ENCODE measurements at places on chromosomes 1 and 21.

GRCh38 chr1:3332043-3332442 is 122.4 kb upstream of the ARHGEF16 start:
- no peak for DNase-seq

DNA sequence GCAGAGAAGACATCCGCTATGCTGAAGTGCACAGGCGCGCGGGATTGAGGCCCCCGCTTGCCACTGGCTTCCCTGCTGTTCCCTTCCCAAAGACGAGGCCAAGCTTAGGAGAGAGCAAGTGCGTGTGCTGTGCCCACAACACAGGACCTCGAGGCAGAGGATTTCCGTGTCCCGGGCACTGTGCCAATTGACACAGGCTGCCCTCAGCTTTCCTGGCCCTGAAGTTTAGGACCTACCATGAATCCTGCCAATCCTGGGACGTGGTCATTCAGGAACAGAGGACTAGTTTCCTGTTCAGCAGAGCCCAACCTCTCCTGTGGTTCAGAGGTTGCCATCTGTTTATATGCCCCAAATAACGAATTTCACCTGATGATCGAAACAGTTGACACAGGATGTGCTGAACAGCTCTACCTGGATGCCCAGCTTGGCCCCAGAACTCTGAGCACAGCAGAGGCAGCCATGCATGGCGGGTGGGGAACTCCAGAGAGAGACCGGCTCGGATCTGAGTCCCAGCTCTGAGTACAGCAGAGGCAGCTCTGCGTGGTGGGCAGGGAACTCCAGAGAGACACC is 22.0 kb downstream of the SLC37A1 start:
- DNase-seq, result no peak

DNA sequence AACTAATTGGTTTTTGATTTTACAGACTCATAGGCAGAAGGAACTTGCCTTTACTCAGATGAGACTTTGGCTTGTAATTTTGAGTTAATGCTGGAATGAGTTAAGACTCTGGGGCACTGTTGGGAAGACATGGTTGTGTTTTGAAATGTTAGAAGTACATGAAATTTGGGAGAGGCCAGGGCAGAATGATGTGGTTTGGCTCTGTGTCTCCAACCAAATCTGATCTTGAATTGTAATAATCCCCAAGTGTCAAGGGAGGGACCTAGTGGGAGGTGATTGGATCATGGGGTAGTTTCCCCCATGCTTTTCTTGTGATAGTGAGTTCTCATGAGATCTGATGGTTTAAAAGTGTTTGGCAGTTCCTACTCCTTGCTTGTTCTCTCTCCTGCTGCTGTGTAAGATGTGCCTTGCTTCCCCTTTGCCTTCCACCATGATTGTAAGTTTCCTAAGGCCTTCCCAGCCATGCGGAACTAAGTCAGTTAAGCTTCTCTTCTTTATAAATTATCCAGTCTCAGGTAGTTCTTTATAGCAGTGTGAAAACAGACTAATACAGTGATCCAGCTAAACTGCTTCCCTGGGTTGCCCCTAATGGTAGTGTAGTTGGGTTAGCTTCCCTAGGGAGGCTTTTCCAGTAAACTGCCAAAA is 10.2 kb downstream of the CPT2 start:
- no peak for DNase-seq

DNA sequence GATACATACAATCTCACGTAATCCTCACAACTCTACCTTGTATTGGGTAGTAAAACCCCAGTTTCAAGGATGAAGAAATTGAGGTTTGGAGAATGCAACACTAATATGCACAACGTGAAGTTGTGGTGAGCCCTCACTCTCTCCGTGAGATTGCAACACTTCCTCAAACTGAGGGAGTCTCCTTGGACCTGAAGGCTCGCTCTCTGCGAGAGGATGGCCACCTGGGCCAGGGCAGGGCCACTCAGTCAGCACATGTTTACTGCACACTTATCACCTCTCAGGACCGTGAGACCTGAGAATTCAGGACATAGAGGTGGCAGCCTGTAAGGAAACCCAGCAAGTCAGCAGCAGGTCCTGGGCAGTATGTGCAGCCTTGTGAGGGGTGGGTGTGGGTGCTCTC is 8.7 kb downstream of the SH3BP5L start:
- no peak for DNase-seq

- peak; percentile 69 for DNase-seq
These were observed 35.7 kb upstream of the VAV3 start for GRCh38 chr1:108000620-108001111.

- no peak for DNase-seq
These were observed 98.2 kb upstream of the C1orf87 start for GRCh38 chr1:60171801-60172200.

DNA sequence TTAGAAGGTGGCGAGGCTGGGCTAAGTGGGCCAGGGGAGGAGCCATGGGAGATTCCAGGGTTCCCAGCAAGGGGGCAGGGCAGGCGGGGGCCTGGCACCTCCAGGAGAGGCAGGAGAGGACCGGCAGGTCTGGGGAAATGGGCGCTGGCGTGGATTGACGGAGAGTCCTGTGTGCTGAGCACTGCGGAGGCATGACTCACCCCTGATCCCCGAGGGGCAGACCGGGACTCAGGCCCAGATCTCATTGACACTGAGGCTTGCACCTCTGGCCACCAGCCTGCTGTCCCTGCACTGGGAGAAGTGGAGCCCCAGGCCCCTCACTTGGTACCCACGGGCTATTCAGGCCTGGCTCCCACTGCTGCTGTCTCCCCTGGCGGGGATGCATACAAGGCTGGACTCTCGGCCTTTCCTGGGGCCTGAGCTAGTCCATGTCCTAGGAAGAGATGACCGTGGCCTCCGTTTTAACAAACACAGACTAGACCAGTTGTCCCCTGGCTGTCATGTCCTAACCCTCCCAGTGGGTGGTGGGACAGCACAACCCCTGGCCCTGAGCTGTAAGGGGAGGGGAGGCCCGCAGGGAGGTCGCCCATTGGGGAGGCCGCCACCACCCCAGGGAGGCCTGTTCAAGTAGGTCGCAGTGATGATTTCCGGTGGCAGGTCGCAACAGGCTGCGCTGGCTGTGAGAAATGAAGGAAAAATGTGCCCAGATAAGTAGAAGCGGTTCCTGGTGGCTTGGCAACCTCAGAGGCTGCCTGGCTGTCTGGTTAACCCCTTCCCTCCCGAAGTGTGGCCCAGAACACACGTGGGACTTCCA is 39.7 kb downstream of the RIPK4 start:
- no peak for DNase-seq

- DNase-seq, result peak; percentile 69
These were observed 7.1 kb upstream of the TPM3 start for GRCh38 chr1:154198756-154199562.

- DNase-seq, result peak; percentile 8
These were observed 1.6 kb downstream of the EPS15 start for GRCh38 chr1:51517361-51518032.

- DNase-seq, result peak; percentile 43
These were observed 1.3 kb downstream of the KDM5B start for GRCh38 chr1:202806845-202807450.
